Neural progenitor cell (in vitro differentiated cells): ENCODE measurements at places on chromosomes 7 and 10.

DNA sequence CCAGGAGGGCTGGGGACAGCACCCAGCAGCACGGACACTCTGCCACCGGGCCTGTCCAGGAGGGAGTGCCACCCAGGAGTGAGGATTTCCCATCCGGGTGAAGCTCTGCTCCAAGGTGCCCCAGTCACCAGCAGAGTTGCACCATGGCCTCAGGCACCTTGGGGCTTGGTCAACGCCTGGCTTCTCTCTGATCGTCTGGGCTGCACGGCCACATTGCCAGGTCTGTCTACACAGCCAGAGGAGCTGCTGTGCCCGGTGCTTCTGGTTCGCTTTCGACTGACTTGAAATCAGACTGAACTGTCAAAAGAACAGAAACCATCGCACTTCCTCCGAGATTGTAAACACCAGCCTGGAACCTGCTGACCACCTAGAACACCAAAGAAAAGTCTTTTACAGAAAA lies 12.0 kb downstream of the SHH start:
- H3K36me3 ChIP-seq: no peaks in the 10 kb centered on the region
- H3K27me3 ChIP-seq: peaks cover 100% of the 10 kb centered on the region
- no peak overlapping the region for H3K27ac ChIP-seq
- no peak overlapping the region for H3K4me3 ChIP-seq

DNA sequence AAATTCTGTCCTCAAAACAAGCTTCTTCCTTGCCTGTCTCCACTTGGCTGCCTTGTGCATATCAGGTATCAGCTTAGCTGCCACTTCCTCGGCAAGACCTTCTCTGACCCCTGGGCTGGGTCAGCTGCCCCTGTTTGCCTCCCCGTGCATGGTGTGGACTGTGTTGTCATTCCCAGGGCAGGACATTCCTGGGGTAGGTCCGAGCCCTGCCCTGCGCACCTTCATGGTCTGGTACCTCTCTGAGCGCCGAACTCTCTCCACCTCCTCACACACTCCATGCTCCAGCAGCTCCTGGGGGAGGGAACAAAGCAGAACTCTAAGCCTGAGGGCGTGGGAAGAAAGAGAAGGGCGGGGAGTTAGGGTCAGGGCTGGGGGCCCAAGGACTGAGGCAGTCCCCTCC lies 3.8 kb downstream of the POLM start:
- H3K36me3 ChIP-seq: no peaks in the 10 kb centered on the region
- DNase-seq: no peak
- peaks cover 8% of the 10 kb centered on the region for H3K27me3 ChIP-seq
- H3K27ac ChIP-seq: no peak overlapping the region
- H3K4me1 ChIP-seq: no peaks in the 10 kb centered on the region

- no peaks in the 10 kb centered on the region for H3K4me1 ChIP-seq
- no peak overlapping the region for H3K4me3 ChIP-seq
- H3K27me3 ChIP-seq: no peaks in the 10 kb centered on the region
- no peaks in the 10 kb centered on the region for H3K36me3 ChIP-seq
Measured at GRCh38 chr10:76282061-76283025, 850.9 kb downstream of the LRMDA start.

GRCh38 chr7:128807191-128807590 lies 15.4 kb downstream of the CCDC136 start:
- H3K27me3 ChIP-seq: no peaks in the 10 kb centered on the region
- H3K27ac ChIP-seq: no peak overlapping the region
- peaks cover 6% of the 10 kb centered on the region for H3K36me3 ChIP-seq

- DNase-seq: no peak
- no peaks in the 10 kb centered on the region for H3K27me3 ChIP-seq
- H3K36me3 ChIP-seq: no peaks in the 10 kb centered on the region
Measured at GRCh38 chr10:122233857-122234348, 37.2 kb upstream of the BTBD16 start.

- no peak for DNase-seq
- no peak overlapping the region for H3K27ac ChIP-seq
- H3K4me3 ChIP-seq: no peak overlapping the region
- H3K4me1 ChIP-seq: peaks cover 6% of the 10 kb centered on the region
Measured at GRCh38 chr7:30411173-30411572, 67.4 kb downstream of the NOD1 start.
